ENCODE measurements at places on chromosomes 11 and 22.

GRCh38 chr11:48109046-48109666 is 107.5 kb upstream of the OR4B1 start:
- no peak for DNase-seq

DNA sequence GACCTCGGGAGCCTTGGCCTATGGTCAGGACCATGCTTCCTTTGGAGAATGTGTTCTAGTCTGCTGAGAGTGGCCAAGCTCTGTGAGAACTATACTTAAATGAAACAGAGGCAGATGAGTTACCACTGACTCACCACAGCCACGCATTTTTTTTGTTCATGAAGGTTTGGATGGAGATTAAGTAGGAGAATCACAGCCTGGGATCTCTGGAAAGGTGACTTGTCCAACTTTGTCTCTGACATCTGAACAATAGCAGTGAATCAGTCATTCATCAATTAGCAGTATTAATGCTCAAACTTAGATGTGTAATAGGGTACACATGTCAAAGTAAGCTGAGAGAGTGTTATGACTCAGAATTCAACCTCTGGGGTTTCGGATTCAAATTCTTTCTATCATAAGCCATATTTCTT is 100.7 kb upstream of the ANO3 start:
- no peak for DNase-seq

DNA sequence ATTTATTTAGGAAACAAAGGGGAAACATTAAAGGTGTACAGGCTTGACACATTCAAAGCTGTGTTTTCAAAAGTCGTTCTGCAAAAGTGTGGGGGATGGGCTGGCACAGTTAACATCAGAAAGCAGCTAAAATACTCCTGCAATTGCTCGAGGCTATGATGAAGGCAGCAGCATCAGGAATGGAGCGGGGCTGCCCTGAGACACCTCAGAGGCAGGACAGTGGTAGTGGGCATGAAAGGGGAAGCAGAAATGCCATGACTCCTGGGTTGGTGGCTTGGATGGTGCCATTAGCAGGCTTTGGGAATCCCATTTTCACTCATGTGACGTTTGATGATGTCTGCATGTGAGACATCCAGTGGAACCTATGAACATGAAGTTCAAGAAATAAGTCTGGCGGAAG is 646 bp downstream of the NCAPD3 start:
- DNase-seq: peak; percentile 68

DNA sequence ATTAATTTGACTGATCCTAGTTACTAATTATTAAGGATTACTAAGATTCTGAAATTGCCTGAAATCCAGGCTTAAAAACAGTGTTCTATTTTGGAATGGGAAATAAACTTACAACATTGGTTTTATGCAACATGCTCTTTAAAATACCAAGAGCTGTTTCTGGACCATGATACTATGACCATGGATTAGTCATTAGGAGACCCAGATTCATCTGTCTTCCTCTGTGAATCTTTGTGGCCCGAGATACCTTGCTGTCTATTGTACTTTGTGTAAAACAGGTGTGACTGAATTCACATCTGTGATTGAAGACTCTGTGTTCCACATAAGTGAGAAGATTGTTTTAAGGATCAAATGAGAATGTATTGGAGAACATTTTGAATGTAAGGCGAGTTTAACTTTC is 98.8 kb downstream of the HSD17B12 start:
- no peak for DNase-seq

GRCh38 chr11:65552388-65552951 is 5.7 kb downstream of the LTBP3 start:
- DNase-seq: no peak

DNA sequence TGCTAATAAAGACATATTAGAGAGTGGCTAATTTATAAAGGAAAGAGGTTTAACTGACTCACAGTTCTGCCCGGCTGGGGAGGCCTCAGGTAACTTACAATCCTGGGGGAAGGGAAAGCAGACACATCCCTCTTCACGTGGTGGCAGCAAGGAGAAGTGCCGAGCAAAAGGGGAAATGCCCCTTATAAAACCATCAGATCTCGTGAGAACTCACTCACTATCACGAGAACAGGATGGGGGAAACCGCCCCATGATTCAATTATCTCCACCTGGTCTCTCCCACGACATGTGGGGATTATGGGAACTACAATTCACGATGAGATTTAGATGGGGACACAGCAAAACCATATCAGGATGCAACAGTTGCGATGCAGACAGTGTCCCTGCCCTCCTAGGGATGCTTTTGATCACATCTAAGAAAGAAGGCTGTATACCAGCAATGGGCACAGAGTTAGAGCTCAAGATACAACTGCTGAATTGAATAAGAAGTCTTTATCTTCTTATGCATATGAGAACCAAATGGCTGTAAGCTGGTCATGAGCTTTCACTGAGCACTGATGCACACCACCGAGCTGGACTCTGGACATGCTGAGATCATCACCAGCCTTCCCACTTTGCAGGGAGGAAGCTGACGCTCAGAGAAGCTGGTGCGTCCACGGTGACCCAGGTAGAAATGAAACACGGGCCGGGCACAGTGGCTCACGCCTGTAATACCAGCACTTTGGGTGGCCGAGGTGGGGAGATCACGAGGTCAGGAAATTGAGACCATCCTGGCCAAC is 255.2 kb downstream of the MN1 start:
- no peak for DNase-seq

- no peak for DNase-seq
Observed at GRCh38 chr11:91258876-91259275, 965.7 kb upstream of the FAT3 start.

DNA sequence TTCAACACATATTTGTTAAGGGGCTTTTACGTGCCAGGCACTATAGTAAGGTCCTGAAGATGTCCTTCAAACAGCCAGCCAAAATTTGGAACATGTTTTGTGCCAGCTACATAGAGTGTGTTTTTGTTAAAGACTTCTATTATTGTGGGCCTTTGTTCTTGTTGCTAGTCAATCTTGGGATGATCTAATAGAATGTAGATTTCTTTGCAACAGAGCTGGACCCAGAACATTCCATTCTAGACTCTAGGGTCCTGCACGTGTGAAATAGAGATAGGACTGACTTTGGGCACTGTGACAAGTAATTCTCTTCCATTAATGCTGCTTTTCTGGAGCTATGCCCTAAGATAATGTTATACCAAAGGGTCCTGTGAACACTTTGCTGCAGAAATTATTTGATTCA is 16.9 kb upstream of the IPO7 start:
- DNase-seq: no peak
